ENCODE measurements at places on chromosomes 5 and 9.

DNA sequence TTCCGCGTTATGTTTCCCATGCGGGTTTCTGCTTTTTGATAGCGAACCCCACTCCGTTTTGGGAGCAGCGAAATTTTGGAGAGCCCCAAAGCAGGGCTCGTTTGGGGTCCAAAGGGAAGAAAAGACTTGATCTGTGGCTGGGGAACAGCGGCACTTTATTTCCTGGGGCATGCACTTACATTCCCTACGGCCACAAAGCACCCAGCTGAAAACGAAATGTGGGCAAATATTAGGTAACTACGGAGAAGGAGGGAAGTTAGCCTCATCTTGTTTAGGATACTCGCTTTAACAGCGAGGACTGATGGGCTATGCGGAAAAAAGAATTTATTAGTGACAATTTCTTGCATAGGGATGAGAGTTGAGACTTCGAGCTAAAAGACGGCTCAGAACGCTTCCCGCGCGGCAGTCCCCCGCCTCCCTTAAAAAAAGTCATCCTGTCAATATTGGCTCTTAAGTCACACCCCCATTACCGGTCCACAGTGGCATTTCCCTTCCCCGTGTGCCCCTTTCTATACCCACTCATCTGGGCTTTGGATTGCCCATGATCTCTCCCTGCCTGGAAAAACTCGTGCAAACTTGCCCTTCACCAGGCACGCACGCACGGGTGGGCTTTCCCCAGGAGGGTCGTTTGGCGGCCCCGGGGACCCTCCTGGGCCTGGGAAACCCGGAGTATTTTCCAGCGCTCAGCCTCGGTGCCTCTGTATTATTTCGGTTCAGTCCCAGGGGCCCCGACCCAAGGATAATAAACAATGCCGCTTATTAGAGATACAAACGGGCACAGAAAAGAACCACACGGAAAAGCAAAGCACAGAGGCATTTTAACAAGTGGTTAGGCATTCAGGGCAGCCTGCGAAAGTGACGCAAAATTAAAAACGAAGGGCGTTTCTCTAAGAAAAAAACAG is 35.8 kb upstream of the NFIB start:
- DNase-seq = no peak

DNA sequence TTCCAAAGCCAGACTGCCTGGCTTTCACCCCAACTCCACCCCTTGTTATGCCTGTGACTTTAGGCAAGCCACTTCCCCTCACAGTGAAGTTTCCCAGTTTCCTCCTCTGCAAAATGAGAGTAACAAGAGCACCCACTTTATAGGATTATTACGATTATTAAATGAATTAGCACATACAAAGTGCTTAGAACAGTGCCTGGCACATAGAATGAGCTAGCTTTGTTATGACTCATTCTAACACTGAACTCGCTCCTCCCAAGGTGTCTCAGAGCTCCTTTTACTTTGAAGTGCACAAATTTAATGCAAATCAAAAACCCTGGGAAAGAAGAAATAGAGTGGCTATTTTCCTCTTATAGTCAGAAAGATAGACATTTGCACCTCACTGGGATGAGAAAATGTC is 34.3 kb downstream of the DNAH5 start:
- no peak for DNase-seq

GRCh38 chr5:128681096-128681495 is 143.1 kb upstream of the FBN2 start:
- no peak for DNase-seq

GRCh38 chr5:132226516-132227234 is 978 bp downstream of the P4HA2 start:
- no peak for DNase-seq

DNA sequence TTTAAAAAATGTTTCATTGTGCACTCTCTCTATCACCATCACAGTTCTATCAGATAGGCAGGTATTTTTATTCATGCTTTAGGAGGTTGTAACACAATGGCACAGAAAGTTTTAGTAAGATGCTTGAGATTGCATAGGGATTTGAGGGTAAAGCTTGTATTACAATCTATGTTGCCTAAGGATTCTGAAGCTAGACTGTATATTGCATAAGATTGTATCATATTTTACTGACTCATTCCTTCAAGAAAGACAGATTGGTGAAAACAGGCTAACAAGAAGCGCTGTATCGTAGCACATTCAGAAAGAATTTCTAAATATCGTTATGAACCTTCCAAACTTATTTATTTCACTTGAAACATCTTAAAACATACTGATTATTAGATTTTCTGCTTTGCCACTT is 577.7 kb downstream of the EBF1 start:
- no peak for DNase-seq

GRCh38 chr5:60883229-60883628 is 39.2 kb upstream of the ELOVL7 start:
- DNase-seq = no peak

GRCh38 chr9:82586918-82587356 is 476.0 kb downstream of the RASEF start:
- DNase-seq = no peak

DNA sequence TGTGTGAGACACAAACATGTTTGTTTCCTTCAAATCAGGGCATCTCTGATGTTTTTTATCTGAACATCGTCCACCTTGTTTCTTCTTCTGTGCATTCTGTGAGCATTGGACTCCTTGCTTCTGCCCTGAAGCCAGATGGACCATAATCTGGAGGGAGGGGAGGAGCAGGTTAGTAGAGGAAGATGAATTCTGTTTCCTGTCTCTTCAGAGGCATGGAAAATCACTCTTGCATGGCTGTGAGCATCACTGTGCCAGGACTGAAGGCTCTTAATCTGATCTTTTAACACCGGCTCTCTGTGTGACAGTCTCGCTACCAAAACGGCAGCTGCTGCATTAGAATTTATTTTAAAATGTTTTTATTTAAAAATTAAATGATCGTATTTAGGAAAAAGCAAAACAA is 43.3 kb downstream of the TLE4 start:
- DNase-seq = no peak

DNA sequence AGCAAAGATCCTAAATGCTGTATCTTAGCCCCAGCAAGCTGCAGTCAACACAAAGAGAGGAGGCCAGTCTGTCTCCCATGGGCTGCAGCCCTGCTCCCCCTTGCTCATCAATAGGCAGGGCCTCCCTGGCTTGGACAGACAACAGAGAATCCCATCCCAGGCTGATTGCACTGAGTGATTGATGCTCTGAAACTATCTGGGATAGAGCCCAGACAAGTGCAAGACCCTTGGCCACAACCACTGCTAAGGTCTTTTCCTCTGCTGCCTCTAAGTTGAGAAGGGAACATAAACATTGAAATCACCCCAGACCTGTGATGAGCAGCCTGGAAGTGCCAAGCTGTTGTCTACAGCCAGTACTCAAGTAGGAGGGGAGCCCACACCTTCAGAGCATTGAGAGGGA is 661.0 kb upstream of the CDH18 start:
- no peak for DNase-seq

DNA sequence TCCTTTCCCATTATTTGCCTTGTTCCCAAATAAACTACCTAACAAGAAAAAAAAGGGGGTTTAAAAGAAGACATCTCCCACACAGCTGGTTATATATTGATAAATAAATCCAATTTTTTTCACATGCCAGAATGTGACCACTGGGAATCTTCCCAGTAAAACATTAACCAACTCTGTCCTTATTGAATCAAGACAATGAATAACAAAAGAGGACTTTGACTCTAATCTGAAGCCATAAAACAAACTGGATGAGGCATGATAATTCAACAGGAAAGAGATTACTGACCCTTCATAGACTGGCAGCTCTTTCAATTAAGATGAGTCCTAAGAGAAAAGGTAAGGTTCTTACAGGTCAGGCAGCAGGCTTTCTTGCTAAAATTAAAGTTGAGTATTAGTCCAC is 165.8 kb upstream of the CDH6 start:
- no peak for DNase-seq

GRCh38 chr5:35009019-35009418 is 38.7 kb downstream of the AGXT2 start:
- DNase-seq = no peak

GRCh38 chr9:109765830-109766229 is 14.2 kb upstream of the PALM2AKAP2 start:
- no peak for DNase-seq

GRCh38 chr9:36764364-36765076 is 191.8 kb downstream of the MELK start:
- DNase-seq = no peak

DNA sequence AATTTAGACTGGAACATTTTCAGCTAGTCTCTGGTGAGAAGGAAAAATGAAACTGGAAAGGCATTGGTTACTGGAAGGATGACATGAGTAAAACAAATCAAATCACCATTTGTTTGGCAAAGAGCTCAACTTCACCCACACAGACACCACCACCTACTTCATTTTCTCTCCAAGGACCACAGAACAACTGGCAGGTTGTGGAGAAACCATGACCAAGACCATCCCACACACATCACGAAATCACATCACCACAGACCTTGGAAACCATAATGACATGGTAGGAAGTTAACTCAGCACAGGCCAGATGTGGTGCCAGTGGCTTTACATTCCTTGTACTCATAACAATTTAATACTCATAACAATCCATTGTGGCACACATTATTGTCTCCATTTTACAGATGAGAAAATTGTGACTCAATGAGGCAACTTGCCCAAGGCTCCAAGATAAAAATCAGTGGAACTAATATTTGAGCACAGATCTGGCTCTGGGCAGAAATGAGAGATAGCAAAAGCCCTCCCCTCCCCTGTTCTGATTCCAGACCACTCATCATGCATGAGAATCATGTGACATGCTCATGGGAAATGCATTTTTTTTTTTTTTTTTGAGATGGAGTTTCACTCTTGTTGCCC is 7.5 kb downstream of the OR1K1 start:
- no peak for DNase-seq

GRCh38 chr5:36958612-36959011 is 82.0 kb downstream of the NIPBL start:
- DNase-seq = no peak

- DNase-seq = no peak
Measured at GRCh38 chr5:58046371-58046770, 413.5 kb downstream of the PLK2 start.

GRCh38 chr5:169025491-169025890 is 275.4 kb downstream of the SLIT3 start:
- no peak for DNase-seq

DNA sequence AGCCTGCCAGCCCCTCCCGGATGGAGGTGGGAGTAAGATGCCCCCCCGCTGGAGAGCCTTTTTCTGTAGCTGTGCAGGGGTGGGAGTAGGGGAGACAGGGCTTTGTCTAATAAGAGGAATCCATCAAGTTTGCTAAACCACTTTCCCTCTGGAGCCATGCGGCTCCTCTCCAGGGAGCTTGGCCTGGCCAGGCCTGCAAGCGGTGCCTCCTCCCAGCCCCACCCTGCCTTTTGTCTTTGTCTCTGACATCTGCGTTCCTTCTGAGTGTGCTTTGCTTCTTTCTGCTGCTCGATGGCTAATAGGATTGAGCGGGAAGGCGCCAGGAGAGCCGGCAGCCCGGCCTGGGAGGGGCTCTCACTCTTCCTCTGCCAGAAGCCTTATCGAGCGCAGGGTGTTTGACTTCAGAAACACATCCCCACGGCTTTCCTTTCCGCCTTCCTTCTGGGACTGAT is 26.7 kb upstream of the FCN1 start:
- no peak for DNase-seq

DNA sequence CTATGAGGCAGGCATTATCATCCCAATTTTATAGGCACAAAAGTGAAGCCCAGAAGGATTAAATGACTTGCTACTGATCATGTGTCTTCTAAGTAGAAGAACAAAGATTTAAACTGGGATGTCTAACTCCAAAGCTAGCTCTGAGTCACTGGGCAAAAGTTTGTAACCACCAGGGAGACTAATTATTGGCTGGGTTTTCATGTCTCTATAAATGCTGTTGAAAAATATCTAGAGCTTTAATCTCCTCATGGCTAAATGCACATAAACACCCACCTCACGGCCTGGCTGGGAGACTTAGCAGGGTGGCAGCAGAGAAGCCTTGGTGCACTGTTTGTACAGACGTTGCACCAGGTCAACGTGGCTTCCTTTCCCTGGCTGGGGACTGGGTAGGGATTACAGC is 144.6 kb downstream of the MELK start:
- no peak for DNase-seq

GRCh38 chr9:133683586-133684120 is 47.5 kb downstream of the DBH start:
- DNase-seq = no peak

GRCh38 chr5:64838376-64838775 is 69.6 kb downstream of the CWC27 start:
- peak; percentile 32 for DNase-seq

- DNase-seq = no peak
Measured at GRCh38 chr9:79955300-79955699, 383.5 kb downstream of the TLE4 start.

All from AG04450 (cell line).